ENCODE measurements at places on chromosomes 3 and 15.

DNA sequence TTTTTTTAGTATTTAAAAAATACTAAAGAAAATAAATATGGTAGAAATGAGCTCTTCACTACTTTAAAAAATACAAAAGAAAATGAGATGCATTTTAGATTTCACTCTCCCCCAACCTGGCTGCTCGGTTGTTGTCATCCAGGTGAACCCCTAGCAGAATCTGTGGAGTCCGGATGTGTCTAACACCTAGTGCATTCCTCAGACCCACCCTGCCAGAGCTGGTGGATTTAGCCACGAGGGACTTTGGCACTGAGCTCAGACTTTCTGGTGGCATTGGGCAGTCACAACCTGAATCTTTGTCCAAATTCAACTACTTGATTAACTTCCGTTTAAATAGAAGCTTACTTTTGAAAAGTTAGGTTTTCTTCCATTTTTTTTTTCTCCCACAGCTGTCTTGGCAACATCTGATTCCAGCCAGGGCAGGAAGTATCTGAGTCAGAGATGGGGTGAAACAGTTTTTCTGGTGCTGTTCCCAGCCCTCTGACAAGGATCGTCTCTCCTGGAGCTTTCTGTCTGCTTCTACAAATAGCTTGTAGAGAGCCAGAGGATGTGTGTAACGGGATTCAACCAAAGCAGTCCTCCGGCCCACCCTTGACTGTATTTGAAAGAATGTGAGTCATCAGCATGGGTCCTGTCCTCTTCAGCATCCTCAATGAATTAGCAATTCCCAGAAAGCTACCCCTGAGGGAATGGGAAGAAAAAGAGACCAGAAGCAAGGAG is 301.8 kb upstream of the MCTP2 start:
- DNase-seq = peak; percentile 15

DNA sequence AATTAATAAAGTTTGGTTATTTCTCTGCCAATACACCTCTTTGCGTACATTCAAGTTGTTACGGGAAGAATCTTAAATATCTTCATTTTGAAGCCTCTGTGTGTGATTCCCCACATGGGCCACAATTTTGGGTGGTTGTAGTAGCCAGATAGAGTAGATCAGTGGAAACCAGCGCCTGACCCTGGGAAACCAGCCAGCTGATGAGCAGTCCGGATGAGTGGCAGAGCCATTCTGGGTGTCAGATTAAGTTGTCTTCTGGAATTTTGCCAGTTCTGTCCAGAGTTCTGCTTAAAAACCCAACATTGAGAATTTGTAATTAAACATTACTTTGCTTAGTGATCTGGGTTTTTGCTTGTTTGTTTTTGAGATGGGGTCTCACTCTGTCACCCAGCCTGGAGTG is 49.7 kb downstream of the MRPS25 start:
- DNase-seq = no peak

GRCh38 chr15:57334257-57334656 is 42.0 kb upstream of the CGNL1 start:
- no peak for DNase-seq

DNA sequence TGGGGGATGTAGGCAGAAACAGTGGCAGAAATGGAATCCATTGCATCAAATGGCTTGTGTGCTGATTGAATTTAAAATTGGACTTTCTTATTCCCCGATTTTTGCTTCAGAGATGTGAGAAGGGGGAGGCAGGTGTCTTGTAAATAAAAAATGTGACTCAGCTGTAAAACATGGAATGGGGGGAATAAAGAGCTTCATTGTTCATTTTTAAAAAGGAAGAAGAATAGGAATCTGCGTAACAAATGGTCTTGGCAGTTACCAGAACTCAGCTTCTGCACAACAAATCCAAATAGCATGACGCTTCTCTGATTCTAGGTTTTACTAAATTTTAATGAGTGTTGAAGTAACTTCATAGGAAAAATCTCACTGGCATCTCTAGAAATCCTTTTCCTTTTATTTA is 323.9 kb upstream of the GBE1 start:
- no peak for DNase-seq

DNA sequence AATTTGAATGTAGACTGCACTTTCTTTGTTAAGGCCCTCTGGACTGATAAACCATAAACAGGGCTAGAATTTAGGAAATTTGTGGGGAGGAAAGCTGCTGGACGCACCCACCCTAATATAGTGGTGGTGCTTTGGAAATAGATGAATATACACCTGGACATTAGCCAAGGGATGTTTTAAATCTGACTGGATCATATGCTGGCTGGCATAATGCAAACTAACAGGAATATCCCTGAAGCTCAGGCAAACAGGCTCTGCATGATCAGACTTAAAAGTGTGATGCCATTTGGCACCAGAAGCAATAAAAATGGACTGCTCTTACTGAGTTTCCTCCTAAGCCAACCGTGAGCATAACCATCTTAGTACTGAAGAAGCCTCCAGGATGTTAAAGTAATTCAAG is 465.8 kb upstream of the ROBO1 start:
- no peak for DNase-seq

DNA sequence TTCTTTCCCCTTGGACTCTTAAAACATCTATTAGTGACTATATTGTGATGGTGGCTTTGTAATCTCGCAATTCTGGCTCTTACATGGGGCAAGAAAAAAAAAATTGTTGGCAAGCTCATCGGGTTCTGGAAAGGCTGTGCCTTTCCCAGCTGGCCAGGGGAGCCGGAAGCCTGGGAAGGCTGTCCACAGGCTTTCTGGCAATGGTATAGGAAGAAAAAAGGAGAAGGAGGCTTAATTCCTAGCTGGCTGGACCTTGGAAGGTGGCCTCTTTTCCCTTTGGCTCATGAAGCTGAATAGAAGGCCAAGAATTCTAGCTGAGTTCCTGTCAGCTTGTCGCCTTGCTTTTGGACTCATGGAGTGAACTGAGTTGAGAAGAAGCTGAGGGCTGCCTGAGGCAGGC is 243.5 kb upstream of the SEMA6D start:
- DNase-seq = no peak

GRCh38 chr15:95458721-95459120 is 871.8 kb upstream of the NR2F2 start:
- DNase-seq = no peak

DNA sequence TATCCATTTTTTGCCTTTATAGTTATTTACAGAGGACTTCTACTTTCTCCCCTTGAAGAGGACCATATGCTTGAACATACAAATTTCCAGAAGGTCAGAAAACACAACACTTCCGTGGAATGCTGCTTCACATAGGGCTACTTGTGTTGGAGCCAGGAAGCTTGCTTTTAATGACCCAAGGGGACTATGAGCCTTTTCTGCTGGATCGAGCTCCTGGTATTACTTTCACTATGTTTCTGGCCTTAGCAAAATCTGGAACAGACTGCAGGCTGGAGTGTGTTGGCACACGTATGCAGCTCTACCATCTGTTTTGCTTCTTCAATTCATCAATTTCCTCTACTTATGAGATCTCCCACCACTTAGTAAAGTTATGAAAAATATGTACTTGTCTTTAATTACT is 69.3 kb upstream of the CBLB start:
- no peak for DNase-seq

- DNase-seq = no peak
Observed at GRCh38 chr15:52317688-52318087, 22.1 kb upstream of the MYO5C start.

DNA sequence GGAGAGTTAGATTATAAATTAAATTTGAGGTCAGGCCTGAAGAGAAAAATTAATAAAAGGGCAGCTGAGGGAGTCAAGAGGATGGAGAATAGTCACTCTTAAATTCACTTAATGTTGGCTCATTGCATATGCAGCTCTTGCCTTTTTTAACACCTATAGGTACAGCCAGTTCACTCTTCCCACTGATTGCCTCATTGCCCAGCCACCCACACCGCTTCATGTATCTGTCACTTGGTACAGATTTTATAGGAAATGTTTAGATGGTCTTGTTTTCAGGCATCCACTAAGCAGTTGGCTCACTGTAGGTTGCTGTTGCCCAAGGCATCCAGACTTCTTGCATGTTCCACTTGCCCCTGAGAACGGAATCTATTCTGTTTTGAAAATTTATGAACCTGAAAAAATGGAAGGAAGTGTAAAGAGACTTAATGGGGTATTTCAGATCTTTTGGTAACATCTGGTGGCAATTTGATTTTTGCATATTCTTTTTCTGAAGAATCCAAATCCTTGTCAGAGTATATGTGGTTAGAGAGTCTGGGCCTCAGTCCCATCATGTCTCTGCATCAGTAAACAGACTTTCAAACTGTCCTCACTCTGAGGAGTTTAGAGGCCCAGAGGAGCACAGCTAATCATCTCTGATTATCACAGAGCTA is 151.9 kb downstream of the RBPMS2 start:
- DNase-seq = no peak

DNA sequence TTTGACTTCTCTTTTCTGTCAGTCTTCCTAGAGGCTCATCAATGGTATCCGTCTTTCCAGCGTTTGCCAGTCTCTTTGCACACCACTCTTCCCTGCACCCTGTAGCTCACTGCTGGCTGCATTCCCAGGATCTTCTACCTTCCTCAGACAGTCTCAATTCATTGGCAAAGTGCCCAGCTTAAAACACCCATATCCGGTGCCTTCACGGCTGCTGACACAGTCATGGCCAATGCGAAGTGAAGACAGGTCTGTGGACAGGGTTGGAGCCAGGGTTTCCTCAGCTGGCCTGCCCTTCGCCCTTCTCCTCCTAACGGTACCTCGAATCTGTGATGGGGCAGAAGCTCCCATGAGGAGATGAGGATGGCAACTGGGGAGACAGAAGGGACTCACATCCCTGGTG is 36.1 kb downstream of the PTH1R start:
- DNase-seq = no peak

DNA sequence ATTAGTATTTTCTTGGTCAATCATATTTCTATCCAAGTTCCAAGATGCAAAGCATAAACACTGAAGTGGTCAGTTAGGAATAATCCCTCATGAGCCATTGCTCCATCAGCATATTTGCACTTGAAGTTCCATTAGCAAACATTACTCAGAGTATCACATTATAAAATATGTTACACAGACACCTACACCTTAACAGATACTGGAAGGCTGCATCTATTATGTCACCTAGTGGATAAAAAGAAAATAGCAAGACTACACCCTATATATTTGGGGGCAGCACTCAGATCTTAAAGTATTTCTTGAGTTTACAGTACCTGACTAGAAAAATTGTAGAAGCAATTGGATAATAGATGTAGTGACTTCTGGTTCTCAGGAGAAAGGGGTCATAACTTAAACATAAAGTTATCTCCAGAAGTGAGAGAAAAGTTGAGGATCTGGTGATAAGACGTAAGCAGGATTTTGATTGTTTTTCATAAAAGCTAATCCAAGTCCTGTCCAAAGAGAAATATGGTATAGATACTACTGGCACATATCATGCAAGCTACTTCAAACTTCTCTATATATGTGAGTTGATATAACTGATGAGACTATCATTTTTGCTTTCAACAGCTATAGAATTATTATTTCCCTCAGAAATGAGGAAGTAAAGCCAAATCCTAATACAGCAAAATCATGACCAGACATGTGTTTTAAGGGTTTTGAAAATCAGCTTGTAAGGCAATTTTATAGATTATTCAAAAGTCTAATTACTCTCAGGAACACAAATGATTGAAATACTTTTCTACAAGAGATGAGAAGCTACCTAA is 422.2 kb downstream of the GBE1 start:
- no peak for DNase-seq

- DNase-seq = no peak
Observed at GRCh38 chr3:142040941-142041491, 108.3 kb downstream of the TFDP2 start.

GRCh38 chr3:1183320-1184048 is 90.7 kb downstream of the CNTN6 start:
- peak; percentile 85 for DNase-seq

DNA sequence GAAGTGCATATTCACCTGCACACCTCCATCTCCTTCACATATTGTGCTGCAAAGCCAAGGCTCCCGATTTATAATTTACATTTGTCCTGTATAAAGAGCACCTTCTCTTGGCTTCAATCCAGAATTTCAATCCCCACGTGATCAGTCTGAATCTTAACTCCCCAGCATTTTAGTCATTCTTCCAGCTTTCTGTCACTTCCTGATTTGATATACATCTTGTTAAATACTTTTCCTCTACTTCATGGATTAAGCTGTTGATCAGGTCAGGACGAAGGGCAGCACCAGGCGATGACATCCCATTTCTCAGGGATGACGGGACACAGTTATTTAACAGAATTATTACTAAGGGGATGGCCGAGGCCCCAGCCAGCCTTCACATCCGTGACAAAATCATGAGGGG is 212.5 kb downstream of the EPHB1 start:
- DNase-seq = peak; percentile 87

DNA sequence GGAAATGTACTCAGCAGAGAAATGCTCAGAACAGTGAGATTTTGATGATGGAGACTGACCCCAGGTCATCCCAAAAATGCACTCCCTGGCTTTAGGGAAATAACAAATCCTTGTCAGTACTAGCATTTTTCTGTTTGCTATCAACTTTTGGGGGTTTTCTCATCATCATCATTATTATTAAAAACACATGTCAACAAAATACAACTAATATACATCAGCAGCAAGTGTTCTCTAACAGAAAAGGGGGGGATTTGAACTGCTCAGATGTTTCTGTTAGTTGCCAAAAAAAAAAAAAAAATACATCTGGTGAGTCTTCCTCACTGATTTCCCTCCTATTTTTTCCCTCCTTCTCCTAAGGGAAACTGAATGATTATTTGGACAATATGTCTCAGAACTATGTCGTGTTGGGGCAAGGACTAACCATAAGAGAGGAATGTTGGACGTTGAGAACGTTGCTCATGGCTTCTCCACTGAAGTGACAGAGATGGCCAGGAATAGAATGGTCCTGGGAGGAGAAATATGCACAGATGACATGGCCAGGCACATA is 230.0 kb upstream of the MCTP2 start:
- no peak for DNase-seq

DNA sequence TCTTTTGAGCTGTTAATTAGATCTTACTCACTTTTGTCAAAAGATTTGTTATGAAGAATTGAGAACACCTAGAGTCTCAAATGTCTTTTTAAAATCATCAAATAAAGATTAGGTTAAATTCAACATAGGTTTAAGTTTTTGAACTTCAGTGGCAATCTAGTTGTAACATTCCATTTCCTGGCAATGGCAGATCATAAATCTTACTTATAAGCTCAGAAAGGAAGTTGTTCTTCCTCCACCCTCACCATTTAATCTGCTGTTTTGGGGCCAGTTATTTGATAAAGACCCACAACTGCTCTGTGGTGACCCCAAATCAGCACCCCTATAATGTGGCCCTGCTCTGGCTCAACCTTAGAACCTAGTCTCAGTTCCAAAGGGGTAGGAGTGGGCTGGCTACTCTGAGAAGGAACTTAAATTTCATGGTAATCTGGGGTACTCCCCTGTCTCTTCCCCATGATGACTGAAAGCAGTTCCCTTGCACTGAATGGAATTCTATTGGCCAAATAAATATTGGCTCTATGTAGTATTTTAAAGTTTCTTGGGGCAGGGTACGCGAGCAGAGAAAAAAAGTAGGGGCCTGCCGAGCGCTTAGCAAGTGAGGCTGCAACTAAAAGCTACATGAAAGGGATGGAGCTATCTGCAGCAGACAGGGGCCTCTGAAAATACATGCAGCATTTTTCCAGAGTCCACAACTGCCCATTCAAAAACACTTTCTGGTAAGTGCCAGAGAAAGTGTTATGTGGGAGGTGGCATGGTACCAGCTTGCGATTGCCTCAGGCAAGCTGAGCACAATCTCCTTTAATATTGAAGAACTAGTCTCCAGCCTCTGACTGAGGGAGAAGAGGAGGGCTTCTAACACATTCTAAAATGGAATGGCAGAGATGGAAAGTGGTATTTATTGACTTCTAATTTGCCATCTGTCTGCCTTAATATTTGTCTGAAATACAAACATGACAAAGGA is 103.6 kb upstream of the RASGRP1 start:
- DNase-seq = peak; percentile 16

- no peak for DNase-seq
Observed at GRCh38 chr15:79373728-79374127, 58.4 kb upstream of the MINAR1 start.

Measured in retinal pigment epithelial cell (primary cell).